HepG2 (cell line): ENCODE measurements at places on chromosomes 12 and 14. TPM values are rescaled to one million over a fixed set of nuclear protein-coding genes. Genes with fewer than 3 reads are reported as not detected.

Gene KCNC2
- not detected in 2 replicates for total RNA-seq

GRCh38 chr12:111409780-111410430 is 4.2 kb downstream of the SH2B3 start:
- no peak for DNase-seq

DNA sequence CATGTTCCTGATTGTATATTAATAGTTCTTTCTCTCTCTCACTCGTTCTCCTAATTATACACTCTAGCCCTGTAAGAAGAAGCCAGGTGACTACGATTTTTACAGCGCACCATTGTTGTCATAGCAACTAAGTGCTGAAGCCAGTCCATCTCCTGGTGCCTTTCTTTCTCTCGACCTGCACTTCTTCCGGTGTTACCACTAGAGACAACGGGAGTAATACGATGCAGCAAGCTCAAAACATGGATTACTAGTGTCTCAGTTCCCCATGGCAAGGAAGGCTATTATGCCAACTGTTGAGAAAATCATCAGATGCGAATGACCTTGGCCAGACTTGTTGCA is 40.8 kb upstream of the DCD start:
- DNase-seq = no peak

Gene SLCO1B1
- not detected in 2 replicates for total RNA-seq

Gene MYL6B
- 75.7 and 76.5 TPM in 2 replicates for total RNA-seq

DNA sequence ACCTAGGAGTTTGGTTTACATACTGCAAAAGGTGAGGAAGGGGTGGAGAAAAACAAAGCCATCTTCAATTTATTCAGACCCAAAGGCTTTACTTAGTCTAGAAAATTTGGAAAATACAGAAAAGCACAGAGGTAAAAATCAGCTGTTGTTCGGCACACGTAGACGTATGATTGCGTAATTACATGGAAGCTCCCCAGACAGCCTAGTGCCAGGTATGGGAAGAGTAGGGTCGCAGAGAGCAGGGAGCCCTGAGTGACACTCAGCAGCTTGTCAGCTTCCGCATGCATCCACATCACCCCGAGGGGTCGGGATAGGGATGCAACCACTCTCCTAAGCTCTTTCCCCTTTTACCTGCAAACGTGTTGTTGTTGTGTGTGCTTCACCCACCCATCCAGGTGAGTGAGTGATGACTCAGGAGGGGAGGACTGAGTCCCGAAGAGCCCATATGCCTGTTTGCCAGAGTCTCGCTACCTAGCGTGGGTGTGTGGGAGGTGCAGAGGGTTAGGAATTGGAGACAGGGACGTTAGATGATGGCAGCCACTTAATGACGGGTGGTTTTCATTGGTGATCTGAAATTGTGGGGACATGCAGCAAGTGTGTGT is 20.1 kb downstream of the PIWIL1 start:
- no peak for DNase-seq

DNA sequence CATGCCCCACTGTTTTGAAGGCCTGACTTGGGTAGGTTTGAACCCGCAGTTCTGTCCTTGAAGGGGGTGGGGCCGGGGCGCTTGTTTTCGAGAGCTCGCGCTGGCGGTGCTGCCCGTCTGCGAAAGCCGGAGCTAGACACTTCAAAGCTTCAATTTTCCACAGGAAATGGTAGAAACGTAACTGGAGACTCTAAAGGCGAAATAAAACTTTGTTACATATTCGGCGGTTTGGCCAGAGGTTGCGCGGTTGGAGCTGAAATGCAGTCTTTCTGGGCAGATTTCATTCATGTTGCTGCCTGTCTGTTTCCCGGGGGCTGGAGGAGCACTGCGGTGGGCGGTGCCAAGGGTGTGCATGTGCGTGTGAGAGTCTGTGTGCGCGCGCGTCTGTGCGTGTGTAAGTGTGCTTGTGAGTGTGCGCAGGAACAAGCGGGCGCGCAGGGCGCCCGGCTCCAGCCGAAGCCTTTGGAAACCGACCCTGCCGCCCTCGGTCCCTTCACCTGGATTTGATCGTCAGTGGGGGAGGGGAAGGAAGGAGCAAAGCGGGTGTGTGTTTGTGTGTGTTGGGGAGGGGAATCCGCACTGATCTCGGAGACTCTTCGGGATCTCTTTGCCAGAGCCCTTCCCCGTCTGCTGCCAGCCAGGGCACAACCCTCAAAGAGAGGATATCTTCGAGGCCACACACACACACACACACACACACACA is 227.7 kb upstream of the CRY1 start:
- no peak for DNase-seq

DNA sequence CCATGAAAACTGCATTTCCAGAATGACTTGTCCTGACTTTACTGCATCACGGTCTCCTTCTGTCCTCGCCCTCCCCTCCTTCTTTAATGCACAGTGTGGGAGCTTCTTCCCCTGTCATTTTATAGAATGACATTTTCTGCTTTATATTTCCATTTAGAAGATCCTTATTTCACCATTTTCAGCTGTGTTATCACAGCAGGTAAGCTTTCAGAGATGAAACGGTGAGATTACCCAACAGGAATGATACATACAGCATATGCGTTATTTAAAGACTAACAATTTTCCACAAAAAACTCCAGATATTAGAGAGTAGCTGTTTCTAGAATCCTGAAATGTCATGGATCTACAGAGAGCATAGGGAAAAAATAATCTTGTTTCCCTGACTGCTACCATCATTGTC is 27.3 kb upstream of the PZP start:
- DNase-seq = no peak

Gene CLEC4C
- not detected in 2 replicates for total RNA-seq

Gene IL26
- total RNA-seq = not detected in 2 replicates

Gene GPR162
- not detected in 2 replicates for total RNA-seq

GRCh38 chr14:52937869-52938268 is 13.0 kb downstream of the FERMT2 start:
- no peak for DNase-seq

Gene NYNRIN
- 1.1 and 1.3 TPM in 2 replicates for total RNA-seq

GRCh38 chr14:44530475-44530874 is 23.4 kb upstream of the FSCB start:
- DNase-seq = no peak

Gene TTLL5
- total RNA-seq = 18.8 and 22.0 TPM in 2 replicates

Gene KCNK10
- total RNA-seq = not detected in 2 replicates

- DNase-seq = no peak
Observed at GRCh38 chr14:37559386-37559785, 35.7 kb downstream of the FOXA1 start.

GRCh38 chr12:5715021-5715420 is 230.0 kb downstream of the ANO2 start:
- peak; percentile 6 for DNase-seq

DNA sequence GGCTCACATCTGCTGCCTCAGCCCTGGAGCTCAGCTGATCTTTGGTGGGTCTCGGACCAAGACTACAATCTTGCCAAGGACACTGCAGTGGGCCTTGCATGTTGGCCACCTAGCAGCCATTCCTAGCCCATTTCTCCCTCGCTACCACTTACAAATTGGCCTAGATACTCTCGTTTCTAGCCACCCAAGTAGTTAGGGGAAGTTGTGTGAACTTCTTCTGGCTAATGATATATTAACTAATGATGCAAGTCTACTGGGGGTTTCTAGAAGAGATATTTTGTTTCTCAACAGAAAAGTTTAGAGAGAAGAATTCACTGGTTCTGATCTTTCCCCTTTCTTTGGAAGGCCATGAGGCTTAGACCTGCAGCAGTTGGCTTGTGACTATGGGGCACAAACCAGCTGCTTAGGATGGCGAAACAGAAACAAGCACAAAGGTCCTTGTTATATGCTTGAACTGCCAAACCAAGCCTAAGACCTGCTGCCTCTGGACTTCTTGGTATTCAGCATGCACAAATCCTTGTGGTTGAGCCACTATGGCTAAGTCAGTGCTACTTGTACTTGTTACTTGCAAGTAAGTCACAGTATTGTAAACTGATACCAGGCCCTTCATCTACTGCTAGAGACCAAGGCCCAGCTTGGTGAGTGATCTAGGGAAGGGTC is 30.5 kb upstream of the GPATCH2L start:
- DNase-seq = no peak
